Prostate gland (tissue), 2 donors: ENCODE measurements at places on chromosomes 2 and 18.
A peak's percentile ranks its signal among the peaks of the same experiment; 100 is the strongest.

DNA sequence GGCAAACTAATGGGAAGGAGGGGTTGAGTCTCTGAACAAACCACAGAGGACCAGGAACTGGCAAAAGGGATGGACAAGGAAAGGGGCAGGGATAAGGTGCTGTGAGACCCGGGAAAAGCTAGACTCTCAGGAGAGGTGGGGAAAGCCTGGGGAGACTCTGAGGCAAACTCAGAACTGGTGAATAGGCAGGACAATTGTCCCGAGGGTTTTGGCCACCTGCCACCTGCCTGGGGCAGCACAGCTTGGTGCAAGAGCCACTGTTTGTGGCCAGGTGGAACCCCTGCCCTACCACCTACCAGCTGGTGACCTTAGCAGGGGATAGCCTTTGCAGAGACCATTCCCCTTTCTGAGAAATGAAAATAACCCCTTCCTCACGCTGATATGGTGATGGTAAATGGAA lies 129.4 kb upstream of the ASB18 start:
- DNase-seq, result no peak

- DNase-seq, result peak; percentile 89
These were observed at the start of gene DTNB for GRCh38 chr2:25673300-25674076. Gene DTNB (minus strand): TSS chr2:25673577. CDS start chr2:25652660, 20,917 bp downstream.

DNA sequence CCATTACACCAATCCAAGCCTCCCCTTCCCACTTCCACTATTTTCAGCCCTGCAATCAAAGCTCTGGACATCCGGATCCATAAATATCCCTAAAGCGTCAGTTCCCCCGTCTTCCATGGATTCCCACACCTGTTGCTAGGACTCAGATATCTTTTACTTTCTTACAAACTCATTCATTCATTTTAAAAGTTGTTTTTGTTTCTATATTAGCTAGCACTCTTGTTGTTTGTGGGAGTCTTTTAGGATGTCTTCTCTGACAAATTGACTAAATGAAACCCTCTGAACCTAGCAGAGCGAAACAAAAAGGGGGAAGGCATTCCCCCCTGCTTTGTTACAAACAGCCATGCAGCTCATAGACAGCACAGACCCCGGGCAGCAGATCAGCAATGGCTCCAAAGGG lies 9.0 kb upstream of the NBAS start:
- DNase-seq, result no peak

- DNase-seq, result peak; percentile 28
These were observed 7.2 kb upstream of the PROC start for GRCh38 chr2:127410871-127411652.

DNA sequence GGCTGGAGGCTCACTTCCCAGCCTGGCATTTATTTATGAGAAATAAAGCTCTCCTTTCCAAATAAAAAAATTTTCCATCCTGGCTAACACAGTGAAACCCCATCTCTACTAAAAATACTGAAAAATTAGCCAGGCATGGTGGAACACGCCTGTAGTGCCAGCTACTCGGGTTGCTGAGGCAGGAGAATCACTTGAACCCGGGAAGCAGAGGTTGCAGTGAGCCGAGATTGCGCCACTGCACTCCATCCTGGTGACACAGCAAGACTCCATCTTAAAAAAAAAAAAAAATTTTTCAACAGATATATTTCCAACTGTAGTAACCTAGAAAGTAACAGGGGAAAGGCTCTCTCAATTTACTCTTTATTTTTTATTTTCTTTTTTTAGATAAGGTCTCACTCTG lies 6.1 kb upstream of the PCBP1 start:
- no peak for DNase-seq

GRCh38 chr2:3470856-3471737 lies 48.2 kb downstream of the ADI1 start:
- DNase-seq, result peak; percentile 59

DNA sequence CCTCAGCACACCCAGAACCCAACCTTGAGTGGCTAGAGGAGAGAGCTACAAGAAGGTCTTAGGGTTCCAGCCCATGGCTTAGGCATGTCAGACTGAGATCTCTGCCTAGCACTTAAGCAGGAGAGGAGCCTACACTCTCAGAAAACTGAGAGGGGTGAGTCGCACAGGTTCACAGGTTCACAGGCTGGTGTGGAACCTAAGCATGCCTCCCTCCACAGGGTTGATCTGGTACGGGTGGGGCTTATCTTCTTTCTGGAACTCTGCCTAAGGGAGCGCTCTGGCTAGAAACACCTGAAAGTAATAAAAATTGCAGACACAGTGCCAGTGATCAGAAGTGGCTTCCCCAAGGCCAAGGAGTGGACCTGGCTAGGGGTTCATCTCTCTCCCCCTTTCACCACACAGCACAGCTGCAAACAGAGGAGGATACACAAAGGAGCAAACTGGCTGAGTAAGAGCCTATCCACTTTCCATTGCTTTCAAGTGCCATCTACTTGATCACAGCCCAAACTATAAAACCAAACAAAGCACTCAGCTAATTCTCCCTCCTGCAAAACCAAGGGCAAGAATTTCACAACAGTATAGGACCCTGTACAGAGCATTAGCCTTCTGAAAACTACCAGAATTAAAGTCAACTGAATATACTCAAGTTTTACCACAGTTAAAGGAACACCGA lies 481.9 kb upstream of the SETBP1 start:
- no peak for DNase-seq

GRCh38 chr2:148590612-148591011 lies 53.9 kb upstream of the EPC2 start:
- no peak for DNase-seq

- DNase-seq, result no peak
These were observed 118.2 kb upstream of the RND3 start for GRCh38 chr2:150605664-150606063.

DNA sequence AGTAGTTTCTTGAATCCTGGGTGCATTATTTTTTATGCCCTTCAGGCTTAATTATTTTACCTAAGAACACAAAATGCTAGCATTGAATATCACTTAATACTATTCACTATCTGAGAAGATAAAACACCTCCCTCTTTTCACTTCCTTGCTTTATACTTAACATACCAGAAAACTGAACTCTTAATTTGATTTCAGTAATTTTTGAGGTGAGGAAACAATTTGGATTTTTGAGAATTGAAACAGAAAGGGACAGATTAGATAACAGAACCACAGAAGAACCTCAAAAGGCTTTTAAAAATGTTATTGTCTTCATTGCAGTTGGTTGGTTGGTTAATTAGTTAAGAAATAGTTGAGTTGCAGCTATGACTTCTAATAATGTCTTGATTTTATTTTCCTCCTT lies 69.5 kb downstream of the GPD2 start:
- DNase-seq, result no peak

DNA sequence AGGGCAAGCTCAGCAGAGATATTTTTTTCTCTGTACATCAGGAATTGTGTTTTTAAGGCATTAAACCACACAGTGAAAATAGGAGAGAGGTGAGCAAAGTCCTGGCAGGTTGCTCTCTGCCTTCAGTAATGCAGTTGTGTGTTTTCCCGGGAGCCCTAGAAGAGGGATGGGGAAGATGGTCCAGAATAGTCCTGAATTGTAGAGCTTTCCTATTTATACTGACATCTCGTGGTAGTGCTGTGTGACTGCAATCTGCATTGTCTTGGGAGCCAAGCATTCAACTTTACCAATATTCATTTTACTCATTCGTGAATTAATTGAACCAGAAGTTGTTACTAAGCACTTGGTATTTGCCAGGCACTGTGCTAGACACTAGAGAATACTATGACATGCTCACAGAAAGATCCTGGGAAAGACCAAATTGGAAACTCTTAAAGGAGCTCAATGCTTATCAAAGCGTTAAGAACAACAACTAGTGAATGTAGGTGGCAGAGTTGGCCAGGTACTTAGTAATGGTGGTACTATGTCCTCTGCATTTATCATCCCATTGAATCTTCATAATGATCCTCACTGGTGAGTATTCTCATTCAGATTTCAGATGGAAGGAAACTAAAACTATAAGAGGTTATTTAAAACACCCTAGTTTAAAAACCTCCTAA lies 214.6 kb downstream of the TRIB2 start:
- DNase-seq, result peak; percentile 10

DNA sequence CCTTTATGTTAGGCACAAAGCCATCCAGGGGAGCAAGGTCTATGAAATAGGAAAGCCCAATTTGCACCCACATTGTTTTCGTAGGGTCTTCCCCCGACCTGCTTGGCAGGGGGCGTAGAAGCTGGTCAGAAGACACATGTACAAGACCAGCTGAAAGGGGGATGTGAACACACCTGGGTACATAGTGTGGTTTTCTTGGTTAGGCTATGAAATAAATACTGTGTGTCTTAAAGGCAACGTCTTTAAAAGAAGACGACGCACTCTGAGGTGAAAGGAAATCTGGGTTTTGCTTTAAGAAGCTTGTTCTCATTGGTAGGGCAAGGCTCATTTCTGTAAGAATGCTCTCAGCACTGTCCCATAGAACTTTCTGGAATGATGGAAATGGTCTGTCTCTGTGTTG lies 60.0 kb upstream of the KLF7 start:
- DNase-seq, result no peak

DNA sequence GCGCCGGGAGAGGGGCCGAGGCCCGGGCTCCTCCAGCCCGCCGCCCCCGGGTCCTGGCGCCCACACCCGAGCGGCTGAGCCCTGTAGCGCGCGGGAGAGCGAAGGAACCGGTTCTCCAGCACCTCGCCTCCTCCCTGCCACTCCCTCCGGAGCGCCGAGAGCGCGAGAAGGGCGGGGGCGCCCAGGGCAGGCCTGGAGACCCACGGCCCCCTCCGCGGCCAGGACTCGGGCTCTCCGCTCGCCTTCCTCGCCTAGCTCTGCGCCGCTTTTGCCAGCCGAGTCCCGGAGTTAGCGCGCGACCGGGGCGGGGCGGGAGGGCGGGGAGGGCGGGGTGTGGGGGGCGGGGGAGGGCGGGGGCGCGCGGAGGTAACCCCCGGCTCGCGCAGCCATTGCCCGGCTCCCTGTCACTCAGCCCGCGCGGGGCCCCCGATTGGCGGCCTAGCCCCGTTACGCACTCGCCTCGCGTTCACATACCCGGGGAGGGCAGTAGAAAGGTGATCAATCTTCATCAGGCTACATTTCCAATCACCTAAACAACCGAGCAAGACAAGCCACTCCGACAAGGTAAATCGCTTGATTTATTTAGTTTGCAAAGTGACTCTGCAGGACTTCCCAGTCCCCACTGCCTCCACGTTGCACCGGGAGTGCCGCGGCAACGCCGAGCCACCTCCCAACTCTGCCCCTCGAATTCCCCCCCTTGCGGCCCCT lies at the start of gene OTX1:
Gene OTX1, plus strand, starts transcription at position 497 of the 708 bp plus-strand sequence. CDS start 2,161 bp downstream, outside the sequence.
- DNase-seq, result peak; percentile 58

- peak; percentile 76 for DNase-seq
These were observed 209.2 kb upstream of the SMAD2 start for GRCh38 chr18:48139431-48140347.
